ENCODE measurements at places on chromosomes 11 and 22. TPM values are rescaled to one million over a fixed set of nuclear protein-coding genes. Genes with fewer than 3 reads are reported as not detected.
A peak's percentile ranks its signal among the peaks of the same experiment; 100 is the strongest.

Gene P2RY6
- under 0.01 TPM for total RNA-seq

Gene CRYBB1
- not detected for total RNA-seq

Gene PLAAT4
- 0.18 TPM for total RNA-seq

Gene RHOD
- total RNA-seq = 5.3 TPM

Gene ZNF202
- total RNA-seq = 8.2 TPM

Gene APOL1
- 0.56 TPM for total RNA-seq

Gene EML3
- 4.4 TPM for total RNA-seq

Gene CRYBB2
- total RNA-seq = not detected

Gene TRIM6
- total RNA-seq = 5.0 TPM

Gene LIF
- 130 TPM for total RNA-seq

Gene KDM4E
- total RNA-seq = not detected

Gene KBTBD3
- total RNA-seq = 2.2 TPM

Gene APOA4
- not detected for total RNA-seq

Gene SCN3B
- under 0.01 TPM for total RNA-seq

Gene GTSE1
- total RNA-seq = 5.9 TPM

Gene POU2AF1
- not detected for total RNA-seq

DNA sequence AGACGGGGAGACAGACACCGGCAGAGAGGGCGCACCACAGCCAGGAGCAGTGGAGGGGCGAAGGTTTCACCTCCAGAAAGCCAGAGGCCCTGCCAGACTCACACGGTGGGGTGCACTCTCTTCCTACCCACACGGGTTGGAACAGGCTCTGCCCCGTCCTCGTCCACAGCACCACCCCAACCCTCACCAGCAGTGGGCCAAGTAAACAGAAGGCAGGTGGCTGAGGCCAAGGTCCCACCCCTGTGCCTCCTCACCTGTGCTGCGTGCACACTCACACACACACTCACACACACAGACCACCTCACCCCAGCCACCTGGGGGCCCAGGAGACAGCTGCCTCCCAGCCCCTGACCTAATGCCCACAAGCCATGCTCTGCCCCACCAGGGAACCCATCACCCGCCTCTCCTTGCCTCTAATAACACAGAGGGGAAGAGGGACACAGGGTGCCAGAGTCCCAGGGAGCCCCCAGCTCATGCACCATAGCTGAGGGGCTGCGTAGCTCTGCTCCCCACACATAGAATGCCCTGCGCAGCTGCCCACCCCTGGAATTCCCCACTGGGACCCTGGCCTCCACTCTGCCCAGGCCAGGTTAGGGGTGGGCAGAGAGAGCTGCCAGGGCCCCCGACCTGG lies 3.1 kb downstream of the CYB5R3 start:
- DNase-seq = no peak

GRCh38 chr11:109298865-109299264 lies 123.1 kb upstream of the C11orf87 start:
- DNase-seq = no peak

- DNase-seq = no peak
Measured at GRCh38 chr11:47854667-47855066, 6.5 kb upstream of the NUP160 start.

- DNase-seq = no peak
Measured at GRCh38 chr11:62142921-62143320, 19.1 kb downstream of the INCENP start.

DNA sequence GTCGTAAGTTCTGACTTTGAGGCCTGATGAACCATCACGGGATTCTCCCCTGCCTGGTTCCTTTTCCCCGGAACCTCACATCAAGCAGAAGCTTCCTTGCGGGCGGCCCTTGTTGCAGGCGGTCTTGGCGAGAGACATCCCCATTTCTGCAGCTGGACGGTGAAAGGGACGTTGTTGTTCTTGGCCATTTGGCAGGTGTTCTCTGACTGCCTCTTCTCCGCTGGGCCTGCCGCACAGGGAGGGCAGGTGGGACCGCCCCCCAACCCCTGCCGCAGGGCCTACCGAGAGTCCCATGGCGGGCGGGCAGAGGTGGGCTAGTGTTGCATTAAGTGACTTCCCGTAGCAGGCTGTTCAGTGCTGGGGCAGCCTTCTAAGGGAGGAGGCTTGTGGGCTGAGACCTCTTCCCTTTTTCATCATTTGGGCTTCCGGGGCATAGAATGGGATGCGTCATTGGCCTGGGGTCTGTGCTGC lies 26.9 kb upstream of the GRAMD4 start:
- DNase-seq = no peak

- DNase-seq = no peak
Measured at GRCh38 chr22:39655004-39655579, 84.5 kb downstream of the CACNA1I start.

DNA sequence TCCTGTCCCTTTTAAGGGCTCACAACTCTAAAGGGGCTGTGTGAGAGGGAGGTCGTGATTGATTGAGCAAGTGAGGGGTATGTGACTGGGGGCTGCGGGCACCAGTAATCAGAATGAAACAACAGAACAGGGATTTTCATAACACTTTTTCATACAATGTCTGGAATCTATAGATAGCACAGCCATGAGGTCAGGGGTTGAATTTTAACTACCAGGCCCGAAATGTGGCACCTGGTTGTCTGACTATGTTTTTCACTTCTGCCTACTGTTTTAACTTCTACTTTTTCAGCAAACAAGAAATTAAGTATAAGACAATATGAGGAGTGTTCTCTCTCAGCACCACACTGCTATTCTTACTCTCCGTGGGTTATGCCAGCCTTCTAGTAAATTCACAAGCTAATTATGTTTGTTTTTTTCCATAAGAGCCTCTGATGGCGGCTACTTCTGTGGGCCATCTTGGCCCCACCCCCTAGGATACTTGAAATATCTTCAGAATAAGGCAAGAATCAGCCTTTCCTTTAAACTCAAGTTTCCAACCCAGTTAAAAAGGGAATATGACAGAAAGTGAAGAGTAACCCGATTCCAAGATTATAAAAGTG lies 552.8 kb upstream of the CHORDC1 start:
- DNase-seq = no peak

- DNase-seq = peak; percentile 58
Measured at GRCh38 chr22:30114361-30114760, 34.1 kb downstream of the HORMAD2 start.

GRCh38 chr11:72445423-72445822 lies 11.1 kb upstream of the CLPB start:
- no peak for DNase-seq

- no peak for DNase-seq
Measured at GRCh38 chr11:126418887-126419286, 63.4 kb downstream of the ST3GAL4 start.

GRCh38 chr22:26713823-26714449 lies 56.5 kb downstream of the MIAT start:
- no peak for DNase-seq

DNA sequence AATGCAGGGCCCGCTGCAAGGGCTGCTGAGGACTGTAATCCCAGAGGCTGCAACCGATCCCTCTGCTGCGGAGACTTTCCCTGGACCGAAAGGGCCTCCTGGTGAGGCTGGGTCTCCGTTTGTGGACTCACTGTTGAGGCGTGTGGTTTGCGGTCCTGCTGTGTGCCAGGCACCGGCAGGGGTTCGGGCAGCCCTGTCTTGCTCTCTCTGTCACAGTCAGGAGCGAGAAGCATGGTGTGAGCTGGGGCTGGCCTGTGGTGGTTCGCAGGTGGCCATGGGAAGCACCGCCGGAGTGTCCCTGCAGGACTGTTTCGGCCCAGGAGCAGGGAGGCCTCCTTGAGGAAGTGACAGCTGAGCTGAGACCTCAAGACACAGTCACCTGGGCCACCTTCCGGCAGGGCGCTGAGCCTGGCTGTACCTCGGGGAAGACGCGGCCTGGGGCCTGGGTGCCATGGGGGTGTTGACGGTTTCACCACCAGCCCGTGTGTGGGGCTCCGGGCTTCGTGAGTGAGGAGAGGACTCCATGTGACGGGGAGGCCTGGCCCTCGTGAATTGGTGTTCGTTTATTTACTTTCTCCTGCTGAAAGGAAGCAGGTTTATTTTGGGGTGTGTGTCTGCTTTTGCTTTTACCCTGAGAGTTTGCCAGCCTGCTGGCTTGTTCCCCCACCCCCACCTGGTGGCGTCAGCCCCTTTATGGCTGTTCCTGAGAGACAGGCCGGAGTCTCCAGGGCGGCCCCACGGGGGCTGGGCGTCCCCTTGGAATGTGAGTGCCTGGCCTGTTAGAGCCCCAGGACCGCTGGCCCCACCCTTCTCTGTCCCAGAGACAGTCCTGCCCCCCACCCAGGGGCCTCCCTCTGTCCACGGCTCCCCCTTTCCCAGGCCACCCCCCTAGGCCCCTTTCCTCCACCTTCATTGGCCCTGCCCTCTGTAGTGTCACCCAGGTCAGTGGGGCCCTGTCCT lies 122.5 kb downstream of the KCNQ1OT1 start:
- no peak for DNase-seq

DNA sequence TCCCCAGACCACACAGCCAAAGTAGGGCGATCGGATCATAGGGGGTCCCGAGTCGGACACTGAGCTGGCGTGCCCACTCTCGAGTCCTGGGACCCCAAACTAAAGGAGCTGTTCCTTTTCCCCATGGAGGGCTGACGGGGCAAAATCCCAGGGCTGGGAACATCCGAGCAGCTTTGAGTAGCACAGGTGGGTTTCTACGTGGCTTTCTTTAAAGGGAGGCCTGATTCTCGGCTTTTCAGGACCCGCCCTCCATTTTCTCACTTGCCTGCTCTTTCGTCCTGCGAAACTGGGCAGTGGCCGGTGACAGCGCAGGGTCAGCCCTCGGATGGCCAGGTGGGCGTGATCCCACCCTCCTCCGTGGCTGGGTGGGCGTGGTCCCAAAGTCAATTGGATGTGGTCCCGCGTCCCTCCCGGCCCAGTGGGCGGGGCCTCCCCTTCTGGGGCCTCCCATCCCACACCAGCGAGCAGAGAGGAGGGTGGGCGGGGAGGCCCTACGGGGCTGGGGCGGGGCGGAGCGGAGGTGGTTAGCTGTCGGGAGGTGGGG lies 17.5 kb upstream of the TXNRD2 start:
- DNase-seq = peak; percentile 39

DNA sequence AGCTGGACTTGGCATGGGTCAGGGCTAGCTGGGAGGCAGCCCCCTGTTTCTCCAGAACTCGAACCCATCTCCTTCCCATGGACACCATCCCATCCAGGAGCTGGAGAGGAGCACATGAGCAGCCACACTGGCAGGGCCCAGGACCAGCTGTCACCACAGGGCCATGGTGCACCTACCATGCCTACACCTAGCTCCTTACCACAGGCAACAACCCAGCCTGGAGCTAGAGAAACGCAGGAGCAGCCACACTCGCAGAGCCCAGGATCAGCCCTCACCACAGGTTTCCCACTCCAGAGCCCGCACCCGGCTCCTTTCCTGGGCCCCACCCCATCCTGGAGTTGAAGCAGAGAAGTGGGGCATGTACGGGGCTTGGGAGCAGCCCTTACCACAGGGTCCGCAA lies 50.2 kb downstream of the GAB4 start:
- no peak for DNase-seq

- no peak for DNase-seq
Measured at GRCh38 chr22:41245917-41246499, 5.3 kb upstream of the CHADL start.

DNA sequence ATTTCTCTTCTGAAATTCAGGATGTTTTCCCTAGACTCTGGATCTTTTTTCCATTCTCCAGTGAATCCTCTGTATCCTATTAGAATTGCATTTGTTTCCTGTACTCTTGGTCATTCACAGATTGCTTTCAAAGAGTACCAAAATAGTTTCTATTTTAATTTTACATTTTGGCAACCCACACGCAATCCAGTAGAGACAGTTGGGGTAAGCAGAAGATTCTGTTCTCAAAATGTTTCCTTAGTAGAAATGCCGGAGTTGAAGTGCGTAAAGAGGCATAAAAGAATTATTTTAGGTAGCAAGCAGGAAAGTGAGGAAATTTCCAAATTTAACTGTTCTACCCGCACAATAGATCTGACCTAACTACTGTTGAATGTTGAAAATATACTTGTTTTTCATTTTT lies 842.4 kb downstream of the LUZP2 start:
- DNase-seq = no peak

GRCh38 chr11:128759597-128759996 lies 65.7 kb downstream of the FLI1 start:
- DNase-seq = peak; percentile 90

- peak; percentile 89 for DNase-seq
Measured at GRCh38 chr11:102757823-102758549, 22.4 kb downstream of the MMP10 start.

DNA sequence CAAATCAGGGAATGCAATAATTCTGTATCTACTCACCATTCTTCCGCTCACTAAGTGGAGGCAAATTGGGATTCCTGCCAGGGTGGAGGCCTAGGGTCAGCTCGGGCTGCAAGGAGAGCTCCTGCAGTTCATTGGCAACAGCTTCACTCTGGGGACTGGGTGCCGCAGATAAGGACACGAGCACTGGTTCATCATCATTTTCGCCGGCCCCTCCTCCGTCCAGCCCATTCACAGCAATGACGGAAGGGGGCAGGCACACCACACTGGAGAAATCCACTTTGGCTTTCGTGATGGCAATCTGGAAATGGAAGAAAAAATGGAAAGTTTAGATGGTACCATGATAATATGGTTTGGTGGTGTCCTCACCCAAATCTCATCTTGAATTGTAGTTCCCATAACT lies 84.4 kb downstream of the MRTFA start:
- DNase-seq = no peak

GRCh38 chr11:63614136-63614671 lies at the start of gene PLAAT3:
Gene PLAAT3 (minus strand): TSS chr11:63614433. CDS start chr11:63614014, 419 bp downstream.
- no peak for DNase-seq

GRCh38 chr22:38867471-38868285 lies 4.3 kb downstream of the CBX6 start:
- no peak for DNase-seq

DNA sequence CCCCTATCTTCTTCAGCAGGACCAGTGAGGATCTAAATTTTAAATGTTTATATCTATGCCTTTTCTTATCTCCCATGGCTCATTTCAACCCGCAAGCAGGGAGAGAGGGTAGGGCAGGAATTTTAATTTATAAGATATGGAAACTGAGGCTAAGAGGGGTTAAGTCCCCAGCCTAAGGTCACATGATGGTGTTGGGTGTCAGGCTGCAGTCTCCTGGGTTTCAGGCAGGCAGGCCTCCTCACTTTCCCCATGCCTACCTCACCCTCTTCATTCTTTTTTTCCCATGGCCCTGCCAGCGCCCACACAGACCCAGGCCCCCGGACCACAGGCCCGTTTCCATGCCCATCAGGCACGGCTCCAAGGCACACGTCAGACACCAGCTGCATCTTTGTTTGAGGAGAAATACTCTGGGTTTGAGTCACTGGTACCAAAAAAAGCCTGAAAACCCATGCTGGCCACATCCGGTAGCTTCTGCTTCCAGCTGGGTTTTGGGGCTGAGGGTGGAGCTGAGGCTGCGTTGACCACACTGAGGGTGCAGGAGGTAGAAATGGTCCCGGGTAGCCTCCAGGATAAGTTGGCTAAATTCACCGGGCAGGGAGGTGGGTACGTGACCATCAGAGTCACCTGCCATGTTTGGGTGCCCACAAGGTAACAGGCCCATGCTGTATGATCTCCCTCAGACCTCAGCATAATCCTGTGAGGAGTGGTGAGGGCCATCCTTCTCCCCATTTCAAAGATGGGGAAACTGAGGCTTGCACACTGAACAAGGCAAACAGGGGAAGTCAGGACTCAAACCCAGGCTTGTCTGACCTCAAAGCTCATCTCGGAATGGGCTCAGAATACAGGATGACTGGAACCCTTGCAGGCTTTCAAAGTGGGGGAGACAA lies 7.5 kb downstream of the CRYBB1 start:
- peak; percentile 96 for DNase-seq

- no peak for DNase-seq
Measured at GRCh38 chr11:45057938-45058646, 88.3 kb upstream of the PRDM11 start.

Data from IMR-90 (cell line).